ENCODE measurements at places on chromosomes 7 and 10.

- DNase-seq = no peak
These were observed 55.0 kb downstream of the RAB11FIP2 start for GRCh38 chr10:117991701-117992100.

DNA sequence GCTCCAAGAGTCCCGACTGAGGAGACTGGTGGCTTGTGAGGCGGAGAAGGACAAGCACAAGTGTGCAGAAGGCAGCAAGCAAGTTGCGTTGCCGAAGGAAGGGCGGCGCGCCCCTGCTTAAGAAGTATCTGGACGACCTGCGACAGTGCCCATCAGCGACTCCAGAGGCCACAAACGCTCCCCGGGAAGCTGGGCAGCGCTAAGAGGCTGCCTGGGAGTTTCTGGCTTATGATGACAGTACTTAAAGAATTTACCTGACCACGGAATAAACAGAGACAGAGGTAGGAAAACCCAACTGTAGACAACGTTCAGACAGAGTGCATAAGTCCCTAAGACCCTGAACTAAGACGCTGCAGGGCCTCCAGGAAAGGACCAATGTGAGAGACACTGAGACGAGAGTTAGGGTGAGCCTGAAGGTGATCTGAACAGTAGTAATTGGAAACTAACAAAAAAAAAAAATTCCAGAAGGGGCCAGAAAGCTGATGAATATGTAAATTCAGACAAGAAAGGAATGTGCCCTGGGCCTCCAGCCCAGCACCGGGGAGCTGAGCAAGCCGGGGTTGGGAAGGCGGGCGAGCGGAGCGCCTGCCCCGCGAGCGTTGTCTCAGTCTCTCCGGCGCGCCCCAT lies 1.0 kb downstream of the OSBPL3 start:
- DNase-seq = no peak

GRCh38 chr10:91341686-91342085 lies 68.5 kb upstream of the HECTD2 start:
- DNase-seq = no peak

DNA sequence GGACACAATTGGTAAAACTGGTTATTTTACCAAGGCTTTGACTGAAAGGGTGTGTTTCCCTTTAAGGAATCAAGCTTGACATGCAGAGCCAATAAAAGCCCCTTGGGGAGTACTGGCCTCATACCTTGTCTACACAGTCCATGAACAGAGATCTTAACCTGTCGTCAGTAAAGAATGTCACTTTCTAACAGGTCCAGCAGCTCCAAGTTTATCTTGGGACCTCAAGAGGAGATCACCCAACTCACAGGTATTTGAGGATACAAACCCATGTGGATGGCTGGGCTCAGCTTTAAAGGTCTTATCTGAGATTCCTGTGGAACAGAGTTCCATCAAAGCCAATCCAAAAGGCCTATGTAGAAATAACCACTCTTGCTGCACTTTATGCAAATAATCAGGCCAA lies 61.3 kb downstream of the COA1 start:
- DNase-seq = no peak

- DNase-seq = no peak
These were observed 445.8 kb downstream of the AUTS2 start for GRCh38 chr7:70044064-70044463.

- no peak for DNase-seq
These were observed 107.0 kb downstream of the CPXM2 start for GRCh38 chr10:123784646-123785045.

- DNase-seq = no peak
These were observed 95.7 kb upstream of the GLI3 start for GRCh38 chr7:42332605-42333222.

GRCh38 chr10:30000802-30001571 lies 58.4 kb downstream of the JCAD start:
- DNase-seq = no peak

- no peak for DNase-seq
These were observed 22.0 kb downstream of the CRPPA start for GRCh38 chr7:16399265-16399831.

GRCh38 chr7:130144312-130145171 lies 60.7 kb downstream of the TMEM209 start:
- no peak for DNase-seq

- no peak for DNase-seq
These were observed 103.8 kb downstream of the PDGFA start for GRCh38 chr7:415646-416525.

Measured in smooth muscle cell of the brain vasculature (primary cell).